Activated T-helper 1 cell treated with Interleukin-2 at 50 U/mL for 16 hours (primary cell): ENCODE measurements at places on chromosomes 3 and 15.

DNA sequence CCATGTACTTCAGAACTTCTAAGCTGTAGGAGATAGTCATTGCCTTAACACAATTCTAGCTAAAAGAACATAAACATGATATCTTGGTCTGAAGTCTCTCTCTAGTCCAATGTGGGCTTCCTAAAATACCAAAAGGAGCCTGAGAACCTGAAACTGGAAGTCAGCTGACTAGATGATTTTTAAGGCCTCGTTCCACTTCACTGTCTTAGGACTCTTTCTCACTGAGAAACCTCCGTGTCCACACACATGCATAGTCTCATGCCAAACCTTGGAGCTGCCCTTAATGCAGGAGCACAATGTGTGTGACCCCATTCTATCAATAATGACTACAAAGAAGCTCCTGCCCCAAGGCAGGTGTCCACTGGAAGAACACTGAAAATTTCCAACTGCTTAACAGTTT, 87.7 kb downstream of the ETFA start:
- DNase-seq: no peak

GRCh38 chr3:132407025-132407424, 10.3 kb upstream of the DNAJC13 start:
- no peak for DNase-seq

- no peak for DNase-seq
These were observed 135.8 kb downstream of the GREM1 start for GRCh38 chr15:32853592-32853991.

- no peak for DNase-seq
These were observed 80.1 kb upstream of the EIF1B start for GRCh38 chr3:40229386-40229785.

DNA sequence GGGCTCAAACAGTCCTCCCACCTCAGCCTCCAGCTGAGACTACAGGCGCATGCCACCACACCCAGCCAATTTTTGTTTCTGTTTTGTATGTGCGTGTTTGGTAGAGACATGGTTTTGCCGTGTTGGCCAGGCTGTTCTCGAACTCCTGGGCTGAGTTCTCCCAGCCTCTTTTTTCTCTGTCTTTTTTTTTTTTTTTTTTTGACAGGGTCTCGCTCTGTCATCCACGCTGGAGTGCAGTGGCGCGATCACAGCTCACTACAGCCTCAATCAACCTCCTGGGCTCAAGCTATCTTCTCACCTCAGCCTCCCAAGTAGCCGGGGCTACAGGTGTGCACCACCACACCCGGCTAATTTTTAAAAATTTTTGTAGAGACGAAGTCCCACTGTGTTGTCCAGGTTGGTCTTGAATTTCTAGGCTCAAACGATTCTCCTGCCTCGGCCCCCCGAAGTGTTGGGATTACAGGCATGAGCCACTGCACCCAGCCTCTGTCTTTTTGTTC, 867 bp upstream of the DCAF1 start:
- DNase-seq: no peak

DNA sequence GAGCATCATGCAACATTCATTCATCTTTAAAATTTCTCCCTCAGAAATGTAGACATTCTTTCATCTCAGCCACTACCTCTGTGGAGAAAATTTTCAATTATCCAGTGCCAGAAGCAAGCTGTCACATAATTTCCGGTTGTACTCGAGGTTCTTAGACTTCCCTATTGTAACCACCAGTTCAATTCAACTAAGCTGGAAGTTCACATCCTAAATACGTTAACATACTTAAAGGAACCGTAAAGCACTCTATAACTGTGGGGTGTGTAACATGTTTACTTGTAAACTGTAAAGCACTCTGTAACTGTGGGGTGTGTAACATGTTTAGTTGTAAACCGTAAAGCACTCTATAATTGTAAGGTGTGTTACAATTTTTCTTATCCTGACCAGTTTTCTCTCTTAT, 150.3 kb downstream of the PLCL2 start:
- DNase-seq: no peak

GRCh38 chr3:98049271-98049670, 14.2 kb upstream of the GABRR3 start:
- no peak for DNase-seq
